Activated CD4-positive, CD25-positive, alpha-beta regulatory T cell treated with anti-CD3 and anti-CD28 coated beads, Interleukin-2, amount 50 U/mL, for 16 hours (primary cell): ENCODE measurements at places on chromosomes 16 and 17.

GRCh38 chr17:13359774-13360173 lies 242.0 kb downstream of the HS3ST3A1 start:
- no peak for DNase-seq

DNA sequence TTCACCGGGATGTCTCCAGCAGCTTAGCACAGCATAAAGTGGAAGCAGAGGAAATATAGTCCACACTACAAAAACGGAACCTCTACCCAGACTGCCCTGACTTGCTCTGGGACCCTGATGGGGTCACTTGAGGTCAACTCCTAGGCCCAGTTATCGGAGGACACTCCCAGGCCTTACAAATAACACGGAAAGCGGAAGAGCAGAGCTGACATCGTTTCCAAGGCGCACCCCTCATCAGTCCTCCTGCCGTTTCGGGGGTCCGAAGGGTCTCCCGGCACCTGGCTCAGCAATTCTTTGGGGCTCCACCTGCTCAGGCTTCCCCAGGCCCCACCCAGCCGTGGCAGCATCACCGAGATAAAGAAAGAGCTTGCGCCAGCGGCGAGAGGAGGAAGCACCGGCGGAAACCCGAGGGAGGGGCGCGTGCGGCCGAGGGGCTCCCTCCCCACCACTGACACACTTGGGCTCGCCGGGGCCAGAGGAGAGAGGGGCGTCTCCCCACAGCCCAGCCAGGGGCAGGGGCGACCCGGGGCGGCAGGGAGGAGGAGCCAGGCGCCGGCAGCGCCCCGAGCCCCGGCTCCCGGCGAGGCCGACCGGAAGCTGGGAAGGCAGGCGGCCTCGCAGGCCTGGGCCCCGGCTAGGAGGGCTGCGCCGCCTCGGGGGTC lies 727 bp downstream of the CORO7 start:
- DNase-seq = peak; percentile 24

DNA sequence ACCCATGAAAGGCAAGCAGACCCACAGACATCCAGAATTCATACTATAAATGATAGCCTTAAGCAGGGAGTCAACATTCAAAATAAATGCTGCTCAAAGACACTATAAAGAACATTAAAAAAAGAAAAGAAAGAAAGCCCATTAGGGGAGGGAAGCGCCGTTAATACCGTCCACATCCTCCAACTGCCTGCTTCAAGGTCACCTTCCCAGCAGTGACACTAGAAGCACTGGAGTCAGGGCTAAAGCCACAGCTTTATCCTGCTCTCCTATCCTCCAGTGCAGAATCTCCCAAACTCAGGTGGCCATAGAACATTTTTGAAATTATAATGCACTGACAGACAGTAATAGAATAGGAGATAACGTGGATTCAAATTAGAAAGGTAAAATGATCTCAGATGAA lies 59.4 kb downstream of the TEX2 start:
- DNase-seq = no peak

- no peak for DNase-seq
Observed at GRCh38 chr17:73399056-73399455, 87.3 kb upstream of the CDC42EP4 start.

GRCh38 chr17:19613979-19614378 lies 34.6 kb upstream of the ALDH3A2 start:
- DNase-seq = no peak

GRCh38 chr17:68641276-68642117 lies 40.3 kb upstream of the FAM20A start:
- no peak for DNase-seq

DNA sequence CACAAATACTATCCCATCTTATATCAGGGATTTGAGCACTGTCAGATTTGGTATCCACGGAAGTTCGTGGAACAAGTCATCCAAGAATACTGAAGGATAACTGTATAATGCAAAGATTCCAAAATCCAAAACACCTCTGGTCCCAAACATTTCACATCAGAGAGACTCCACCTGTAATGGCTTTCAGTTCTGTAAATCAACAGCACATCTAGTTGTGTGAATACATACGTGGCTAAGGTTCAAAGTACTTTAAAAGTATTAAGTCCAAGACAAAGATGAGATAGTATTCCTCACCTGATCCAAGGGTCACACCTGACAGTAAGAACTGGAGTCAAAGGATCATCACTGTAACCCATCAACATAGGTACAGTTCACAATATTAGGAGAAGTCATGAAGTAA lies 54.8 kb downstream of the KANSL1 start:
- no peak for DNase-seq

- no peak for DNase-seq
Observed at GRCh38 chr17:511833-512251, 159.2 kb upstream of the RPH3AL start.

GRCh38 chr16:67425061-67425460 lies 5.9 kb upstream of the HSD11B2 start:
- no peak for DNase-seq

GRCh38 chr16:24921229-24921628 lies 75.5 kb downstream of the SLC5A11 start:
- no peak for DNase-seq

DNA sequence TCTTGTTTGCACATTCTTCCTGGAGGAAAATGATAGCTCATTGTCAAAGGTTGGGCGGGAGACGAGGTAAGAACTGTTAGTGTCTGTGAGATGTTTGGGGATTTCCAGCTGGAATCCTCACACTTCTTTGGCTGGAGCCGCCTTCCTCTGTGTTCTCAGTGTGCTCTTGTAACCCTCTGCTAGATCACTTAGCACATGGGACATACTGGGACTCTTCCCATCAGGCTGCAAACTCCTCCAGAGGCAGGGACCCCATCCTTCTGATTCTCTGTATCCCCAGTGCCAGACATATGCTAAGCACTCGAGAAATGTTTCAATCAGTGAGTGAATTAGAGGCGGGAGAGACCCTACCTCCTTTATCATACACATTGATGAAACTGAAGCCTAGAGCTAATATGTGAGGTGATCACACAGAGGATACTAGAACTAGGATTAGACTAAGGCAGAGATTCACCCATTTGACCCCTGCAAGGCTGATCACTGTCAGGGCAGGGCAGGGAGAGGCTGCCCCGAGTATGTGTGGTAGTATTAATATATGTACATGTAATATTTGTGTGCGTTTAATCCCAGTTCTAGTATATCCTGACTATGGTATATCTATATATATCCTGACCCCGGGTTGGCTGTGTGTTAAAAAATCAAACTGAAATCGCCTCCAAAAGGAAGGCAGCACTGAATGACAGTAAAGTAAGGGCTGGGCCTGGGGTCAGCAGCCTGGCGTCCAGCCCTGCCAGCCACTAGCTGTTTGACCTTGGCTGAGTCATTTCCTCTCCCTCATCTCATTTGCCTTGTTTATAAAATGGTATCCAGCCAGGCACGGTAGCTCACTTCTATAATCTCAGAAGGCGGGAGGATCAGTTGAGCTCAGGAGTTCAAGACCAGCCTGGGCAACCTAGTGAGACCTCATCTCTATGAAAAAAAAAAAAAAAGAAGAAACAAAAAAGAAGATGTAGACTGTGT lies 75.5 kb upstream of the TBX2 start:
- DNase-seq = no peak

DNA sequence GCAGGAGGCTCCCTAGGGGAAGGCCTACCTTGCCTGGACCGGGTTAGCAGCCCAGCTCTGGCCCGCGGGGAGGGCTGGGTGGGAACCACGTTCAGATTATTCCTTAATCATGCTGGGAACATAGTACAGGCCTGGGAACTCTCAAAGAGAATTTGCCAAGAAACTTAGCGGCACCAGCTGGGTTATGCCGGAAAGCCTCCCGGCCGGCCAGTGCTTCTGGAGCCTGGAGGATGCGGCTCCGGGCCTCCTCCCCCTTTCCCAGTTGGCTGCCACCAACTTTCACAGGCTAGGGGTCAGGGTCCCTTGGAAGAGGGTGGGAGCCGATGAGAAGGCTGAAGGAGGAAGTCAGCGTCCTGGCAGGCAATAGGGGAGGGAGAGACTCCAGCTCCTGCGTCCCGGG lies 10.8 kb downstream of the NGFR start:
- DNase-seq = no peak

DNA sequence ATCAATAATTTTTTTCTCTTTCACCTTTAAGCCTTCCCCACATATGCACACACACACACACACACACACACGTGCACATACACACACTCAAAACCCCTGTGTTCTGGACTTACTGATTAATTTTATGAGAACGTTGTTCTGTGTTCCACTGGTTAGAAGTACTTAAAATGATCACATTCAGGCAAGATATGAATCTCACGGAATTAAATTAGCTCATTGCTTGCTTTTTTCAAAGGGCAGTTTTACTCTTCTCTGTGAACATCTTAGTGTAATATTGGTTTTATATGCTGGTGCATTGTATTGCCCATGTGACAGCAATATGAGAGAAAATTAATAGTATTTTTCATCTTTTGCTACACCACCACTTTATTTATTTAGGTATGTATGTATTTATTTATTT lies 377.3 kb upstream of the RBFOX1 start:
- no peak for DNase-seq
